ENCODE measurements at places on chromosomes 3 and 15.

GRCh38 chr3:127796831-127797150 lies 25.5 kb downstream of the MGLL start:
- DNase-seq, result no peak

DNA sequence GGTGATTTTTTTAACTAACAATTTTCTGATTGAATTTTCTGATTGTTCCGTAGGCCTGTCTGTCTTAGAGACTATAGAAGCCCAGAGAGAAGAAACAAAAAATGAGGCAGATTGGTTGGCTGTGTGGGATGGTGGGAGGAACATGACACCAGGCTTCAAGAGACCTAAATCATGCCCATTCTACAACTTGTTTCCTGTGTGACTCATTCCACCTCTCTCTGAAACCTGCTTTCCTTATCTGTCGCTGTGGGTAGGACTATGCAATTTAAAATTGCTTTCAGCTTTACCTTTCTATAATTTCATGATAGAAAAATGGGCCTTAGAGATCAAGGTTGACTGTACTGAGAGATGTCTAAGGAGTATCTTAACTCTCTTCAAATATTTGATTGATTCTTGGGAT lies 44.5 kb downstream of the OXNAD1 start:
- no peak for DNase-seq

DNA sequence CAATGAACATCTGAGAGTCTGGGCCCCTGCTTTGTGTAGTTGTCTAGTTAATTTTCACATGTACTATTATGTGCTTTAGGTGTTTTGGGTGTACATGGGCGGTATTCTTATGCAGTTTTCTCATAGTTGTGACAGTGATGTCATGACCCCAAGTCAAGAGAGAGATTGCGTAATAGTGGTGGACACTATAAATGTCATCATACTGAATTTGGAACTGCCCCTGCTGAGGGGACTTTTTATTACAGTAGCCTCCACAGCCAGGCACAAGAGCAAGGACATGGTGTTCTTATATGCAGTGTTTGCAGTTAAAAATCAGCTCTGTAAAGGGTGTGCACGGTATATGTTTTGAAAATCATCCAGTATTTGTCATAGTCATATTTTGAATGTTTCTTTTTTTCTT lies 29.5 kb downstream of the ABHD2 start:
- no peak for DNase-seq

GRCh38 chr3:23633261-23633960 lies 172.3 kb upstream of the UBE2E1 start:
- no peak for DNase-seq

DNA sequence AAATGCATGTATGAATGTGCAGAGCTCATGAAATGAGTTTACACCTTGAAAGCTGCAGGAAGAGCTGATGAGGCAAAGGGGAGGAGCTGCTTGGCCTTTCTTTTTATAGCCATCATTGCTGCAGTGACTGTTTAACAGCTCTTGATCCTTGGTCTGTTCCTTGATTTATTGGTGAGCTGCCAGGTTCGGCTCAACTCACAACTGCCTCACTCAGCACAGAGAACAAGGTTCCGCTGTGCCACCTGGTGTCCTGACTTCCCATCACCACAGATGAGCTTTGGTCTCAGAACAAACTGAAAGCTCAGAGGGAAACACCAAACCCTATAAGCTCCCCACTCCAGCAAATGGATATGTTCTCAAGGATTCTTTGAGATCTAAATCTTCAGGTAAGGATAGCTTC lies 626.1 kb downstream of the MAGI1 start:
- DNase-seq, result no peak

DNA sequence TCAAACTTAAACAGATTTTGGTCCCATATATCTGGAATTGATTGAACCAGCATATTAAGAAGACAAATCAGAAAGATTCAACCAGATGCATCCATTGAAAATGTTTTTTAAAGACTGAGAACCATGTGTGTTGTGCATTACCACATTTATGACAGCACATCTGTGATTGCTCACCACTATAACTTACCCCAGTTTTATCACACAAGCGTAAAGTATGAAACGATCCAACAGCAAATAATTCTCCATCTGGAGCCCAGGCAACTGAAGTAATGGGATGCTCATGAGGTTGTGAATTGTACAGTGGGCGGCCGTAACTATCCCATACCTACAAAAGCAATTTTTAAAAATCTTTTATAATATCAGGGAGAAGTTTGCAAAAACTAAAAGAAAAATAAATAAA lies 43.2 kb downstream of the IFT80 start:
- DNase-seq, result no peak

- DNase-seq, result no peak
These were observed 151.9 kb upstream of the FEZF2 start for GRCh38 chr3:62525281-62525680.
